Motor neuron (in vitro differentiated cells): ENCODE measurements at places on chromosomes 4 and X.

DNA sequence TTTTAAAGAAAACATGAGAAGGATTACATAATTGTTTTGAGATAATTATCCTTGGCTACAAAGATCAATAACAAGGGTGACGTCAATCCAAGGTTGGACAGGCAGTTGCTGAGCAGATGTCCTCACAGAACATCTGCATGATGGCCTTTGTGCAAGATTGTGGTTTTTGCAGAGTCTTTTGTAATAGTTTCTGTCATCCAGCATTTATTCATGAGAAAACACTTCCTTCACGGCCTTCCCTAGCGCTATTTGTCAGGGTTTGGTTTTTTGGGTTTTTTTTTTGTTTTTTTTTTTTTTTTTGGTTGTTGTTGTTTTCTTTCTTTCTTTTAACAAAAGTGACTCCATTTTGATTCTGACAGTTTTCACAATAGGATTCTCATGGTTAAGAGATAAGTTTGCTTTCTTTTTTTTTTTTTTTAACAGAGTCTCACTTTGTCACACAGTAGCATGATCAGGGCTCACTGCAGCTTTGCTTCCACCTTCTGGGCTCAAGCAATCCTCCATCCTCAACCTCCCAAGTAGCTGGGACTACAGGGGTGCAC lies 31.5 kb upstream of the ELF2 start:
- no peak for ATAC-seq

- no peak for ATAC-seq
Observed at GRCh38 chr4:123060039-123060770, 137.8 kb upstream of the NUDT6 start.

DNA sequence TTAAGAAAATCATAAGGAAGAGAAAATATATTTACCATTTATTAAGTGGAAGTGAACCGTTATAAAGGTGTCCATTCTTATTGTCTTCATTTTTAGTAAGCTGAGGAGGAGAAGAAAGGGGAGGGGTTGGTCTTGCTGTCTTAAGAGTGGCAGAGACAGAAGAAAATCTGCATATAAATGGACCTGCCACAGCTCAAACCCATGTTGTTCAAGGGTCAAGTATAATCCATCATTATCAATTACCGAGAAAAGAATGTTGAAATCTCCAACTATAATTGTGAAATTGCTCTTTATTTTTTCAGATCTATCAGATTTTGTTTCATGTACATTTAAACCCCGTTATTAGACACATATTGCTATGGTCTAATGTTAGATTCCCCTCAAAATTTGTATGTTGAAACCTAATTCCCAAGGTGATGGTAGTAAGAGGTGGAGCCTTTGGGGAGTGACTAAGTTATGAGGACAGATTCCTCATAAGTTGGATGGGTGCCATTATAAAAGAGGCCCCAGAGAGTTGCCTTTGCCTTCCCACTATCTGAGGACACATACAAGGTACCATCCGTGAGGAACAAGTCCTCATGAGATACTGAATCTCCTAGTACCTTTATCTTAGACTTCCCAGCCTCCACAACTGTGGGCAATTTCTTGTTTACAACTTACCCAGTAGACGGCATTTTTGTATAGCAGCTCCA lies 58.5 kb upstream of the SMAD1 start:
- no peak for ATAC-seq

DNA sequence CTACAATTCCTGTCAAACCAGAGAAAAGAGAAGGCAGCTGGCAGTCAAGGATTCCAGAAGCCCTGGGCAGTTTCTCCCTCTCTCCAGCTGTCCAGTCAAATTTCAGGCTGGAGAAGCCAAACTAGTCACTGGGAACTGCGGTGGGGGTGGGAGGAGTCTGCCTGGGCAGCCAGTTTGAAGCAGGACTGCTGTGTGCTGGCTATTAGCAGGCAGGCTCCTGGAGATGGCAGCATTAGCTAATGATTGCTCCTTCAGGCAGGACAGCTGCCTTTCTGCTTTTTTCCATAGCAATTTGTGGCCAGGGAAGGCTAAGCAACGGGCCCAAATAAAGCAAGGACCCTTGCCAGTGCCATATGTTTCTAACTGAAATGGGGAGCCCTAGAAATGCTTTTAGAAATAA lies 44.7 kb upstream of the FGF13 start:
- peak; percentile 82 for ATAC-seq

DNA sequence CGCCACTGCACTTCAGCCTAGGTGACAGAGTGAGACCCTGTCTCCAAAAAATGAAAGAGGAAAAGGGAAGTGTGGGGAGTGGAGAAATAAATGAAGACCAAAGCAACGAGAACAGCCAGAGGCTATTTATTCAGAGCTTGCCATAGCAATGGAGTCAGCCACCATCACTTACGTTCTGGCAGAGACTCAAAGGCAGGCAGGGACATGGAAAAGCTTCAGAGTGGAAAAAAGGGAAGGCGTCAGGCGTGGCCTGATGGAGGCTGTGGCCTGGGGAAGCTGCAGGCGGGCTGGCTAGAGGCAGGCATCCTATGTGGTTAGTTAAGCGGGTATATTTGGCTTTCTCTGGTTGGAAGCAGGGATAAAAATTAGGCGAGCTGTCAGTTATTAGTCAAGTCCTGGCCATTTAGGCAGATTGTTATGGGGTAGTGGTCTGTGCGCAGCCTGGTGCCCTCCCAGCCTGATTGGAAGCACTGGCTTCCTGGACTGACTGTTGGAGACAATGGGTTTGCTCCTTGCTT lies 73.3 kb downstream of the DCTD start:
- ATAC-seq: no peak

GRCh38 chr4:4521136-4521535 lies 20.7 kb downstream of the STX18 start:
- no peak for ATAC-seq
